ENCODE measurements at places on chromosomes 4 and X.

DNA sequence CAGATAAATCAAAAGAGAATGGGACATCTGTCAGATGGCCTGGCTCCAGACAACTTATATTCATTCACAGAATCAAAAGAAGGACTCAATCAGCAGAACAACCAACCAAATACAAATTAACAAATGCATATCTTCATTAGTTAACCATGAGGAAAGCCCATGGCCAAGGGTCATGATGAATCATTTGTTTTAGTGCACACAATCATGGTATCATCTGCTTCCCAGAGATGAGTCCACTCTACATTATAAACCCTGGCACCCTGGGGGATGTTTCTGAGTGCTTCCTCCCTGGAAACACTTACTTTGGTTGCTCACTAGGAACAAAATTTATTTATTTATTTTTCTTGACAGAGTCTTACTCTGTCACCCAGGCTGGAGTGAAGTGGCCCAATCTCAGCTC, 453.3 kb upstream of the HS3ST1 start:
- DNase-seq, result no peak

DNA sequence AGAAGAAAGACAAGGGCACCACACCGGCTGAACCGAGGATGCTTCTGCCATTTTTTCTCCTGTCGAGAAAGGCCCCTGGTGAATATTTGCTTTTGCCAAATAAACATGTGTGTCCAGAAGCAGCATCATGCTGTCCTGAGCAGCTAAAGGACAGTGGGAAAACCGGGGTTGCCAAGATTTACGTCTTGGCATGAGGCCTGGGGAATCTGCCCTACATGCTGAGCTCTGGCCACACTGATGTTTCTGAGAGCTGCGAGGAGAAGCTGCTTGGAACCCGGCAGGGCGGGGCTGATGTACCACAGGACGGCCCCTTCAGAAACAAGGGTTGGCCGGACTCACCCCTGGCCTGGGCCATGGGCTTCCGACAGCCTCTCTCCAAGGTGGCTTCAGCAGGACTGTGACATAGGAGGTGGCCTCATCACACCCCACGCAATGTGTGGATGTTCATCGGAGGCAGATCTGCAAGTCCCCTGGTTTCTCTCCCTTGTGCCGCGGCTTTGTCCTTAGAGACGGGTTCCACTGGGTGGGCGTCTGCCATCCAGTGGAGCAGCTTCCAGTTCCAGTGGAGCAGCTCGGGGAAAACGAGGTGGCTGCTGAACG, 42.2 kb upstream of the SORCS2 start:
- no peak for DNase-seq

- DNase-seq, result no peak
These were observed 23.4 kb downstream of the ZFYVE28 start for GRCh38 chr4:2395038-2395437.

DNA sequence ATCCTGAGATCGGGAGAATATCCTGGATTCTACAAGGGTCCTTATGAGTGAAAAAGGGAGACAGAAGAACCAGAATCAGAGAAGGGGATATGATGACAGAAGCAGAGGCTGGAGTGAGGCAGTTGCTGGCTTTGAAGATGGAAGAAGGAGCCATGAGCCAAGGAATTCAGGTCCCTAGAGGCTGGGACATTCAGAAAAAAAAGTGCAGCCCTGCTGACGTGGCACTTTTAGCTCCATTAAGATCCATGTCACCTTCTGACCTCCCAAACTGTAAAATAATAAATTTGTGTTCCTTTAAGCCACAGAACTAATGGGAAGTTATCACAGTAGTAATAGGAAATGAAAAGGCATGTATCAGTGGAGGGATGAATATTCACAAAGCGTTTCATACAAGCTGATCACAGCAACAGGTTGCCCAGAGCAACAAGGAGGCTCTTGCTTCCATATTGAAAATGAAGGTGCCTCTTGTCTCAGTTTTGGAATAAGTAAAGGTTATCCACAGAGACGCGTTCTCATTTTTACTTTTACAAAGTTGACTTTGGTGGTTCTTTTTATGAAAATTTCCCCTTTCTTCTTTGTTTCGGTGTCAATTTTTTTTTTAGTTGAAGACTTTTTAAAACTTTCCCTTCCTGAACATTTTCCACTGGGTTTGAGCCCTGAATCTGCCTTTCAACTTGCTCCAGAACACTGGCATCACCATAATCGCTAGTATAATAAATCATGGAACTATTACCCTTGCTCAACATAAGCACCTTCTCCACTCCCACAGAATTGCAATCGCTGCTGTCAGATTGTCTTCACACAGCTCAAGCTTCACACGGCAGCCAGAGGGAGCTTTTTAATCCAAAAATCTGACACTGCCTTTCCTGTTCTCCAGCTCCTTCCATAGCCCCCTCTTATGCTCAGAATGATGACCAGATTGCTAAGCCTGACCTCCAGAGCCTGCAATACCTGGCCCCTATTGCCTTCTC, 127.6 kb upstream of the RBPJ start:
- no peak for DNase-seq

DNA sequence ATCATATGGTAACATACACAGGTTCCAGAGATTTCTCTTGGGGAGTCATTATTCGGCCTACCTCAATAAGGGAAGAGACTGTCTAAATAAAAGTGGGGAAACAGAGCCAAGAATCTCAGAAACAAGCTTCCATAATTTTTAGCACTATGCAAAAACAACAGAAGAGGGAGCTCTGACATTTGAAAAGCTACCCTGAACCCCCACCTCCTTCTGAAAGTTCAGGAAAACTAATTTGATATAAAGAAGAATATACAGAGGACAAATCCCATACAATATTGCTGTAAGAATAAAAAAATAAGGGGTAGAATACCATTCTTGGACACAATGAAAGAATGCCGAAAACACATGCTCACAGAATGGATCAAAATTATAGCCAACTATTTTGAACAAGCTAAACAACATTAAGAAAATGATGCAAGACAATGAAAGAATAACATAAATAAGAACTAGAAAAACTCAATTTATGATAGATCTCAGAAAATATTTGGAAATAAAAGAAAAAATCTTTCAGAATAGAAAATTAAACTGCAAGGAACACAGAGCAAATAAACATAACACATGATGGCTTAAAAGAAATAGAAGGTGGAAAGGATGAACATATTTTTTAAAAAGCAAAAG, 14.4 kb upstream of the ZNF41 start:
- DNase-seq, result peak; percentile 33

GRCh38 chr4:104519588-104519987, 24.9 kb upstream of the CXXC4 start:
- no peak for DNase-seq

DNA sequence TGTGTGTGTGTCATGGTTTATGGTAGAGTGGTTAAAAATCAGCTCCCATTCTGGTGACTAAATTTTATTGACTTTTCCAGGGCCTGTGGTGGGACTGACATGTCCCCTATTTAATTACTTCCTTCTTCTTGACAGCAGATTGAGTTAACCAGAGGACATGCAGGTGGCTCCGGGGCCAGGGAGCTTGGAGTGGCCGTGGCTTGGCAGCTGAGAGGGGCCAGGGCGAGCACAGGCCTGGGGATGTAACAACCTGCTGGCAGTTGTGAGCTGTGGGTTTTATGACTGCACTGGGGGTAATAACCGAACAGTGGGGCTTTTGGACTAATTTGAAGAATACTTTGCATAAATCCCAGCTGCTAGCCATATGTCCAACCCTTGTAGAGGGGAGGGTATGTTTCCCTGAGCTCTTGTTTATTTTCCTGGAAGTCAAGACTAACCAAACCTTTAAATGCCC, 186.0 kb downstream of the MID1IP1 start:
- no peak for DNase-seq

GRCh38 chrX:136880003-136880451, 498 bp downstream of the RBMX start:
- DNase-seq, result peak; percentile 15

DNA sequence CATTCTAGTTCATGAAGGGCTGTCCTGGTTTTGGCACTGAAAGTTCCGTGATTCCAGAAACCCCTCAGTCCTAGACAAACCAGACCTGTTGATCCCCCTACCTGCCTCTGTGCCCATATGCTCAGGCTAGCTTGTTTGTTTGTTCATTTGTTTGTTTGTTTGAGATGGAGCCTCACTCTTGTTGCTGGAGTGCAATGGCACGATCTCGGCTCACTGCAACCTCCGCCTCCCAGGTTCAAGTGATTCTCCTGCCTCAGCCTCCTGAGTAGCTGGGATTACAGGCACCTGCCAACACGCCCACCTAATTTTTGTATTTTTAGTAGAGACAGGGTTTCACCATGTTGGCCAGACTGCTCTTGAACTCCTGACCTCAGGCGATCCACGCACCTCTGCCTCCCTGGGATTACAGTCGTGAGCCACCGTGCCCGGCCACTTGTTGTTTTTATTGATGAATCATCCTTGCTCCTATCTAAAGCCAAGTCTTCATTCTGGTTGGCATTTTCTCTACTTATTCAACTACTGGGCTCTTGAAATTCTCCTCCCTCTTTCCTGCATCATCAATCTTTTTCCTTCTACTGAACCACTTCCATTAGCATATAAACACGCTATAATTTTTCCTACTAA, 86.3 kb upstream of the BMP2K start:
- DNase-seq, result peak; percentile 41

- no peak for DNase-seq
These were observed 695.4 kb upstream of the INTU start for GRCh38 chr4:126937342-126937741.

GRCh38 chrX:118631586-118631985, 95.8 kb upstream of the IL13RA1 start:
- no peak for DNase-seq

DNA sequence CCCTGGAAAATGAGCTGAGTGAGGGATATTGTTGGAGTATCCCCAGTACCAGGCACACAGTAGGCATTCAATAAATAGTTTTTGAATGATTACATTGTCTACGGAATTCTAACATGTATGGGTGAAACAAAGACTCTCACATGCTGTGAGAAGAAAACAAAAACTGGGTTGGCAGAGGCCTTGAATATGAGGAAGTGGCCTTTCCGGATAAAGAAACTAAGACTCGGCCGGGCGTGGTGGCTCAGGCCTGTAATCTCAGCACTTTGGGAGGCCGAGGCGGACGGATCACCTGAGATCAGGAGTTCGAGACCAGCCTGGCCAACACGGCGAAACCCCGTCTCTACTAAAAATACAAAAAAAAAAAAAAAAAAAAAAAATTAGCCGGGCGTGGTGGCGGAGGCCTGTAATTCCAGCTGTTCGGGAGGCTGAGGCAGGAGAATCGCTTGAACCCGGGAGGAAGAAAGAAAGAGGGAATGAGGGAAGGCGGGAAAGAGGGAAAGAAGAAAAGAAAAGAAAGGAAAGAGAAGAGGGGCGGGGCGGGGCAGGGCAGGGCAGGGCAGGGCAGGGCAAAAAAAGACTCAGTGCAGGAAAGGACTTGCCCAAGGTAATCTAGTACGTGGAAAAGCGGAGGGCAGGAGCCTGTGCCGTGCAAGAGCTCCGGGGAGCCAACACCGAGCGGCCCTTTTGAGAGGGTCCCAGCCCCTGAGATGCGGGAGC, 689 bp upstream of the TMA16 start:
- DNase-seq, result no peak

GRCh38 chrX:20414762-20415445, 148.2 kb upstream of the RPS6KA3 start:
- peak; percentile 21 for DNase-seq

DNA sequence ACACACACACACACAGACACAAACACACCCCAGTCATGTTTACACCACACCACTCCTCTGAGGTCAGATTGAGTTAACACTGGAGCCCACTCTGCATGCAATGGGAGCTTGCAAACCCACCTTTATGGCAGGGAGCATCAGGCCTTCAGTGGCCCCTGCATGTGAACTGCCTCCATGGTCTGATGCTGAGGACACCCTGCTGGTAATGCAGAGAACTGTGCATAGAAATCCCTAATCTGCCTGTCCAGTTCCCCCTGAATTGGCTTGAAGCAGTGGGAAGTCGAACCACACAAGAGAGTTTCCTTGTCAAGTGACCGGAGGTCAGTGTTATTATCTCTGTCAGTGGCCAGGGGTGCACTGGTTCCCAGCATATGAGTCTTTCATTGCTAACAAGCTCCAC, 59.8 kb downstream of the ANOS1 start:
- no peak for DNase-seq

GRCh38 chrX:129041319-129041718, 482.0 kb downstream of the SMARCA1 start:
- DNase-seq, result no peak

- no peak for DNase-seq
These were observed 48.7 kb downstream of the NOP14 start for GRCh38 chr4:2914256-2915126.

GRCh38 chr4:153001626-153002025, 65.5 kb downstream of the FHDC1 start:
- peak; percentile 61 for DNase-seq

DNA sequence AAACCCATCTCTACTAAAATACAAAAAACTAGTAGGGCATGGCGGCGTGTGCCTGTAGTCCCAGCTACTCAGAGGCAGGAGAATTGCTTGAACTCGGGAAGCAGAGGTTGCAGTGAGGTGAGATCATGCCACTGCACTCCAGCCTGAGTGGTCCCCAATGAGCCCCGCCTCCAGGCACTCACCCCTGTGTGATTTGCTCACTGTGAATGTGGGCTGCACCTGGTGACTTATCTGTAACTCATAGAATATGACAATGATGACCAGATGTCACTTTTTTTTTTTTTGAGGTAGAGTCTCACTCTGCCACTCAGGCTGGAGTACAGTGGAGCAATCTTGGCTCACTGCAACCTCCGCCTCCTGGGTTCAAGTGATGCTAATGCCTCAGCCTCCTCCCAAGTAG, 49.0 kb upstream of the HOPX start:
- DNase-seq, result no peak

DNA sequence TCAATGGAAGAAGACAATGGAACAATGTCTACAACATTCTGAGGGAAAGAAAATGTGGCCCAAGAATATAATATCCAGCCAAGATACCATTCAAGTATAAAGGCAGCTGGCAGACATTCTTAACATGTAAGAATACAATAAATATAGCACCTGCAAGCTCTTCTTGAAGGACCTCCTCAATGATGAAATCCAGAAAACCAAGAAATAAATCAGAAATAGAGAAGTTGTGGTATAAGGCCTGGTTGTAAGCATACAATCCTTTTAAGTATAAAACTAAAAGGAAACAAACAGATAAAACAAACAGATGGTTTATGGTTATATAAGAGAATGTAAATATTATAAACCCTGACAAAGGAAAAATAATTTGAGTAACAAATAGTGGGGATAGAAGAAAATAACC, 33.4 kb downstream of the SYTL4 start:
- DNase-seq, result no peak

- no peak for DNase-seq
These were observed 72.4 kb downstream of the YIPF6 start for GRCh38 chrX:68571292-68571609.

- DNase-seq, result no peak
These were observed 77.5 kb downstream of the CRLF2 start for GRCh38 chrX:1134976-1135375.
